ENCODE measurements at places on chromosomes 6 and 20. TPM values are rescaled to one million over a fixed set of nuclear protein-coding genes. Genes with fewer than 3 reads are reported as not detected.

SMLR1 gene
- not detected for total RNA-seq

YWHAB gene
- 187 TPM for total RNA-seq

RRAGD gene
- 5.4 TPM for total RNA-seq

TAGAP gene
- total RNA-seq: not detected

TMEM244 gene
- not detected for total RNA-seq

GSTA2 gene
- total RNA-seq: not detected

SLC22A3 gene
- total RNA-seq: 40.2 TPM

NEURL2 gene
- 1.1 TPM for total RNA-seq

PAK5 gene
- total RNA-seq: not detected

COX4I2 gene
- not detected for total RNA-seq

CNR1 gene
- total RNA-seq: 1.9 TPM

GABRR2 gene
- not detected for total RNA-seq

CARMIL1 gene
- total RNA-seq: 7.5 TPM

ZNF165 gene
- 1.2 TPM for total RNA-seq

COL10A1 gene
- total RNA-seq: not detected

GSTA3 gene
- total RNA-seq: not detected

RFX6 gene
- not detected for total RNA-seq

SAMD5 gene
- 0.62 TPM for total RNA-seq

GRM4 gene
- 0.21 TPM for total RNA-seq

All from A549 treated with Mapracorat at 1 μM for 4 hours (cell line).